ENCODE measurements at places on chromosomes 1 and 21.

DNA sequence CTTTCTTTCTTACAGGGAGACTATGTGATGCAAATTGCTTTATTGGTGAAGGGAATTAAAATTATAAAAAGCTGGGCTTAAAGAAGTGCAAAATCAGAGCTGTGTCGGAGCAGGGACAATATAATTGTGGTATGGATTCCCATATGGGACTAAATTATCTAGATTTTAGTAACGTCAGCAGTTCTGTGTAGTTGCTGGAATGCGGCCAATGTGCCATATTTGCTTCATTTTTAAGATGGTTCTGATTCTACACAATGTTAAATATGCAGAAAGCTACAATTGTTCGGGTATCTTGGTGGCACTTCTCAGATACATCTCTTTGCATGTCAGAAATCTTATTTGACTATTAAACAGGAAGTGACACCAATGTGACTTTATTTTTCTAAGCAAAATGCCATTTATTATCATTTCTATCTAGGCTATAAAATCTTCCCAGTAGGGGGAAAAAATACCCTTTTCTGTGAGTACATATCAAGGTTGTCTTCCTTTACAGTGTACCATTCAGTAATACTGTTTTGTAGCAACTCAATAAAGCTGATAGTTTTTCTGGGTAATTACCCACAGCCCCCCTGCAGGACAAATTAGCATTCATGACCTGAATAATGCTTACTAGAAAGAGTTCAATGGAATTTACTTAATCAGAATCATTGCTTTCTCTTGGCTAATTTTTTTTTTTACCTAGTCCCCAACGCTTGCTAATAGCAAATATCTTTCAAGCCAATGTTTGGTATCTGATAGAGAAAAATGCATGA lies 288.3 kb upstream of the ADGRL2 start:
- no peak for DNase-seq

- DNase-seq = no peak
Measured at GRCh38 chr1:44326024-44326701, 28.9 kb downstream of the ERI3 start.

DNA sequence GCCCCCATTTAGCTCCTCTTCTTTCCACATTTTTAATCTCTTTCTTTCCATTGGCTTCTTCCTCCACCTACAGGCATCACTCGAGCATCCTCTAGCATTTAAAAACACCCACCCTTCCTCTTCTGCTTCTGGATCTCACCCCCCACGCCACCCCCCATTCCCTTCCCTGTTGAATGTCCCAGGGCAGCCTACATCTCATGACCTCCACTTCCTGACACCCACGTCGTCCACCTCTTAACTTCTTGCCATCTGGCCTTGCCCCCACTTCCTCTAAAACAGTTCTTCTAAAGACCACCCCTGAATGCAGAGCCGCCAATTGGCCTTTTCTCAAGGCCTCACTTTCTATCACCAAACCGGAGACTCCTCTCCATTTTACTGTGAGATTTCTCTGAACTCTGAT lies 6.1 kb upstream of the ETNK2 start:
- no peak for DNase-seq

GRCh38 chr1:198597690-198598430 lies 41.0 kb upstream of the PTPRC start:
- DNase-seq = no peak

GRCh38 chr1:193060938-193061337 lies 1.5 kb downstream of the RO60 start:
- DNase-seq = no peak

DNA sequence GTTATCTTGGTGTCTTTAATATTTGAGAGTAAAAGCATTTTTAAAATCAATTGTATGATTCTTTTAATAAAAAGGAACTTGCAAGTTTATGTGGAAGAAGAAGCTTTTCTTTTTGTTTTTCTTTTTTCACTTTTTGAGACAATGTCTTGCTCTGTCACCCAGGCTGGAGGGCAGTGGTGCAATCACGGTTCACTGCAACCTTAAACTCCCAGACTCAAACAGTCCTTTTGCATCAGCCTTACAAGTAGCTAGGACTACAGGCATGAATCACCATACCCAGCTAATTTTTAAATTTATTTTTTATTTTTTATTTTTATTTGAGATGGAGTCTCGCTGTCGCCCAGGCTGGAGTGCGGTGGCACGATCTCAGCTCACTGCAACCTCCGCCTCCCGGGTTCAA lies 34.1 kb downstream of the CMPK1 start:
- no peak for DNase-seq

DNA sequence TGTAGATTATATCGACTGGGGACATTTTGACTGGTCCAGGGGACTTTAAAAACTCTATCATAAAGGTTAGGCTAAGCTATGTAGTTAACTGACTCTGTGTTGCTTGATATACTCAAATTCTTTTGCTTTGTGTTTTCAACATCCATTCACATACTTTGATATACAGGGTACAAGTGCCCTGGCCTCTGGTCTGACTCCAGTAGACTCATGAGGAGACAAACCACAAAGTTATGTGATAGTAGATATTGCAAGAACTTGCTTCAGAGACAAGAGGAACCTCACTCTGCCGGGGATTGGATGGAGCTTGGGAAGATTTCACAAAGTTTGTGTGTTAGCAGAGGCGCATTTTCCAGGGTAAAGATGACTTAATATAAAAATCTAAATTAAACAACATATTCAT lies 1.3 kb downstream of the GORAB start:
- DNase-seq = no peak

GRCh38 chr1:7442918-7443317 lies 328.2 kb upstream of the VAMP3 start:
- no peak for DNase-seq

DNA sequence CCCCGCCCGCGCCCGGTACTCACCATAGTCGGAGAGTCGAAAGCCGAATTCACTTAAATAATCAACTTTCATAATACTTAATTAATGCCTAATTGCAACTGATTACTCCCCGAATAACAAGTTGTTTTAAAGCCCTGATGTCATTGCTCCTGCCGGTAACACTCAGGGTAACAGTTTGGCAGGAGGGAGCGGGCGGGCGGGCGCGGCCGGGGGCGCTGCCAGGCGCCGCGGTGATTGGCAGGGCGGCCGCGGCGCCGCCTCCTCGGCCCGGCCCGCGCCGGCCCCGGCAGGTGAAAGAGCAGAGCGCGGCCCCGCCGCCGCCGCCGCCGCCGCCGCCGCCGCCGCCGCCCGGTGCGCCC lies 102.2 kb downstream of the CASZ1 start:
- DNase-seq = no peak

GRCh38 chr1:212544110-212544509 lies 64.5 kb upstream of the ATF3 start:
- DNase-seq = no peak

- DNase-seq = no peak
Measured at GRCh38 chr1:246274186-246274585, 232.9 kb downstream of the SMYD3 start.

DNA sequence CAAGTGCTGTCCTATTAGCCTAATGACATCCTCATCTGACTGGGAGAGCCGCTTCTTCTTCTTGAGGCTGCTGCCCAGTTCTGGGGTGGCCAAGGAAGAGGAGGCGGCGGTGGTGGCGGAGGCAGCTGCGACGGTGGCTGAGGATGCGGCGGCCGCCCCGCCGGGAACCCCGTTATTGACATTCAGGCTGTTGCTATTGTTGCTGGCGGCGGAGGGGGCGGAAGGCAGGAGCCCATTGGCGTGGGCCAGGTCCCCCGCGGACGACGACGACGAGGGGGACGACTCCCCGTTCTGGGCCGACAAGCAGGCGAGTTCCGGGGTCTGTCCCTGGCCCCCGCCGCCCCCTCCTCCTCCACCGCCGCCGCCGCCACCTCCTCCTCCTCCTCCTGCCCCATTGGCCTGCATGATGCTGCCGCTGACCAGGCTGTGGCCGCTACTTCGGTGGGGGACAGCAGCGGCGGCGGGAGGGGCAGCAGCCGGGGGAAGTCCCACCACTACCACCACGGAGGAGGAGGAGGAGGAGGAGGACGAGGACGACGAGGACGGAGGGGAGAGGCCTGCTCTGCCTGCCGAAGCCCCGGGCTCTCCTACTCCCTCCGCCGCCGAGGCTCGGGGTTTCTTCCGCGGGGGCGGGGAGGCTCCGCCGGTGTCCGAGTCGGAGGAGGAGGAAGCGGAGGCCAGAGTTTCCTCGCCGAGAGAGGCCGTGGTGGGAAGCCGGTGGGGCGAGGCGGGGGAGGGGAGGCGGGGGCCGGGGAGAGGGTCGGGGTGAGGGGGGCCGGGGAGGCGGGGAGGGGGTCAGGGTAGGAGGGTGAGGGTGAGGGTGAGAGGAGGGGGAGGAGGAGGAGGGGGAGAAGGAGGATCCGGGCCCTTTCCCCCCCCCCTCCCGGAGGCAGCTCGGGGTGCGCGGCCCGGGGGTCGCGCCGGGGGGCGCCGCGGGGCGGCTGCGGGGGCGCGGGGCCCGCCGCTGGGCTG lies 610 bp downstream of the WDR26 start:
- no peak for DNase-seq

GRCh38 chr1:233240371-233240770 lies 55.2 kb downstream of the PCNX2 start:
- DNase-seq = no peak

- no peak for DNase-seq
Measured at GRCh38 chr1:24915816-24916602, 14.1 kb downstream of the RUNX3 start.

DNA sequence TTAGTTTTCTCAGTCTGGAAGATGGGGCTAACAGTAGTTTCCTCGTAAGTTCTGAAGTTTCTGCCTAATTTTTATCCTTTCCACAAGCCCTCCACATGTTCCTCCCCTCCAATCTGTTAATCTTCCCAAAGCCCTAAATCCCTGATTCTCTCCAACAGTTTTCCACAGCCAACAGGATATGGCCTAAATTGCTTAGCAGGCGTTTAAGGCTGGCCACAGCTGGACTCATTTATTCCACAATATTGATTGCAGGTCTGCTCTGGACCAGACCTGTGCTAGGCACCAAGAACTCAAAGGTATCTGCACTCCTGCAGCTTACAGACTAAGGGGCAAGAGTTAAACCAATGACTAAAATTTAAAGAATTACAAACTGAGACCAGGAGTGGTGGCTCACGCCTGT lies 3.9 kb downstream of the SLC6A9 start:
- no peak for DNase-seq

GRCh38 chr1:45630429-45630828 lies 6.6 kb upstream of the CCDC17 start:
- no peak for DNase-seq

DNA sequence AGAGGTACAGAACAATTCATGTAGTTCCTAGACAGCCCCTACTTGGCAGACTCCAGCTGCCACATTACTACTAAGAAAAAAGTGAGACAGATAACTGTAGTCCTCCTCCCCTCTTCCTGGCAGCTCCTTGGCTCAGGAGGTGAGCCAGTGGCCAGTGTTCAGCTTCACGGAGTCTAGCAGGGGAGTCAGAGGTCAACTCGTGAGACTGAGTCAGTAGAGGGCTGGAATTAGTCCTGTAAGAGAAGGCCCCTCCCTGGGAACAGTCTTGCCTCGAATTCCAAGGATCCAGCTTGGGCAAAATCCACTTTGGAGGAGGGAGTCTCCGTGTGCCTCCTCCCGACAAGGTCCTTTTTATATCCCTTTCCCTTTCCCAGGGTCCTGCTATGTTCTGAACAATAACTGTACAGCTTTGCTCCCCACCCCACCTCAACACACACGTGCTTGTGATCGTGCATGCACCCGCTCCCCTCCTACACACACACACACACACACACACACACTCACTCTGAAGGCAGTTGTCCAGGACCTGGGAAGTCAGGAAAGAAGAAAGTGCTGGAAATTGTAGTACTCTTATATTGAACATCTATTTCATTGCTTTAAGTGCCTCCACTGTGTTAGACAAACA lies 22.5 kb upstream of the SLC27A3 start:
- no peak for DNase-seq

- DNase-seq = no peak
Measured at GRCh38 chr1:30866594-30866993, 42.0 kb downstream of the SDC3 start.

- no peak for DNase-seq
Measured at GRCh38 chr1:6788946-6789345, 3.7 kb downstream of the CAMTA1 start.

DNA sequence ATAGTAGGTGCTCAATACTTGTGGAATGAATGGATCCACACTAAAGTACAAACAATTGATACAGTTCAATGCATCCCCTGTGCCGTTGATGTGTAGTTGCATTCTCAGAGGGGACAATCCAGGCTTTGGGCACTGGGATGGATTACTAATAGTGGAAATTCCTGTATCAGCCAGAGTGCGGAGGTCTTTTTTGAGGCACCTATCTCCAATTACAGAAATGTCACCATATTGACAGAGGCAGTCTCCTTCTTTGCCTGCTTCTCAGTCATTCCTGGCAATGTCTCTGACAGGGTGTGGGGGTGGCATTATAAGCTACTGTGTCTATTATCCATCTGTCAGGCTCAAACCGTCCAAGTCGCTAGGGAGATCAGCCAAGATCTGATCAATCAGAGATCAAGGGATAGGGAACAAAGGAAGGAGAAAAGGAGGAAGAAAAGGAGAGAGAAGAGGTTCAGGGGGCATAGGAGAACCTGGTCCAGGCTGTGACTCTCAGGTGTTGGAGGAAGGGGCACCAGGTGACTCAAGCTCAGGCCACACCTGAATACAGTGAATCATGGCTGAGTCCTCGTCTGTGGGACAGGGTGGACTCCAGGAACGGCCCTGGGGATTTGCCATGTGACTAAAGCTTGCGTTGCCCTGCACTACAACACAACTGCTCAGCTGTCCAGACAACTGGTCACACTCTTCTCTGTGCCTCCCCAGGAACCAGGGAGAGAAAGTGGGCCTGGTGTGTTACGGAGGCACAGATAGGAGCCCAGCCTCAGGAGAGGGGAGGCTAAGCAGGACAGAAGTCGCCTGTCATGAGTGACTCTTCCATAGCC lies 3.4 kb upstream of the LAMB3 start:
- no peak for DNase-seq

DNA sequence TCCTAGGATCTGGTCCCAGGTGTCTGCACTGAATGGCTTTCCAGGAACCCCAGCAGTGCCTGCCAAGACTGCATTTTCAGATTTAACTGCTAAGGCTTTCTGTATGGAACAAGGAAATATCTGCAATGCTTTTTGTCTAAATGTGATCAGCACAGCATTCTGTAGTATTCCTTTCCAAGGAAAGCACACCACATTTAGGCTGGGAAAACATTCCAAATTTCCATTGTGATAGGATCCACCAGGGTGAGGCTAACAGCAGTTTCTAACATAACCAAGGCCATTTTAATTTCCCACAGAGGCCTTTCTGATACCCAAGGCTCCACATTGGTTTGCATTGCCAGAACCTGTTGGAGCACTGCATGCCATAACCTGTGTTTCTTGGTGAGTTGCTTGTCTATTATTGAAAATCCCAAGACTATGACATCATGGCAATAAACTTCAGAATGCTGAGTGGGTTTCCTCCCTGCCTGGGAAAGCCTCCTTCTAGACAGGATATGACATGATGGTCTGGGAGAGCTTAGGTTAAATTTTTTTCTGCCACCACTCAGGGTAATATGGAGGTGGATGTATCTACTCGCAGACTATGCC lies 23.3 kb upstream of the PTGFRN start:
- DNase-seq = no peak

GRCh38 chr1:84876353-84876752 lies 16.7 kb downstream of the LPAR3 start:
- no peak for DNase-seq

GRCh38 chr1:23768733-23769132 lies 9.5 kb upstream of the PITHD1 start:
- no peak for DNase-seq

Measured in stimulated activated CD8-positive, alpha-beta memory T cell treated with anti-CD3 and anti-CD28 coated beads, Interleukin-4, amount 100 ng/mL, for 1 hour (primary cell).